ENCODE measurements at places on chromosomes 7 and 10.

GRCh38 chr10:133027482-133027881 lies 60.2 kb upstream of the ADGRA1 start:
- DNase-seq = no peak

- no peak for DNase-seq
Observed at GRCh38 chr10:43731486-43731885, 82.8 kb upstream of the ZNF32 start.

DNA sequence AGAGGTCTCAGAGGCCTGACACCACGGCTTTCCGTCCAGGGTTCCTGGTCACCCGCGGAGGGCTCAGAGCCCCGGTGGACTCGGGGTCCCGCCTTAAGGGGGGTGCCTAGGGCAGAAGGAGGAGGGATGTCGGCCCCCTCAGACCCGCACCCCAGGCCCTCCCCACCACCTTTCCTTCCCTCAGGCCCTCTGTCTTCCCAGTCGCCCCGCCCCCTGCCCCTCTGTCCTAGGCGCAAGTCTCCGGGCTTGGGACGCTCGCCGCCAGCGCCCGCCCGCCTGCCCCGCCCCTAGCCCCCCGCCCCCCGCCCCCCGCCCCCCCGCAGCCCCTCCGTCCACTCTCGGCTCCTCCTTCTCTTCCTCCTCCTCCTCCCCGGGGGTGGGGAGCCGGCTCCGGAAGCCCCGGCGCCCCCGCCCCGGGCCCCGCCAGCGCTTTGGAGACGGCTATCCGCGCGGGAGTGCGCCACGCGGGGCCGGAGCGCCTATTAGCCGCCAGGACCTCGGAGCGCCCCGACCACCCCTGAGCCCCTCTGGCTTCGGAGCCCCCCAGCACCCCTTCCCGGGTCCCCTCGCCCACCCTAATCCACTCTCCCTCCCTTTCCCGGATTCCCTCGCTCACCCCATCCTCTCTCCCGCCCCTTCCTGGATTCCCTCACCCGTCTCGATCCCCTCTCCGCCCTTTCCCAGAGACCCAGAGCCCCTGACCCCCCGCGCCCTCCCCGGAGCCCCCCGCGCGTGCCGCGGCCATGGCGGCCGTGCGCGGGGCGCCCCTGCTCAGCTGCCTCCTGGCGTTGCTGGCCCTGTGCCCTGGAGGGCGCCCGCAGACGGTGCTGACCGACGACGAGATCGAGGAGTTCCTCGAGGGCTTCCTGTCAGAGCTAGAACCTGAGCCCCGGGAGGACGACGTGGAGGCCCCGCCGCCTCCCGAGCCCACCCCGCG lies at the start of gene AEBP1:
AEBP1 (plus strand) TSS at position 423 of the 937 bp plus-strand sequence; CDS start at position 744, 321 bp downstream.
- peak; percentile 80 for DNase-seq

GRCh38 chr7:149292462-149292823 lies 30.4 kb downstream of the ZNF783 start:
- DNase-seq = no peak

- DNase-seq = peak; percentile 22
Observed at GRCh38 chr7:27156916-27157701, 634 bp upstream of the HOXA7 start.

GRCh38 chr7:42621543-42622219 lies 290.2 kb downstream of the C7orf25 start:
- DNase-seq = no peak

GRCh38 chr7:100195222-100195621 lies 17.5 kb downstream of the STAG3 start:
- no peak for DNase-seq

DNA sequence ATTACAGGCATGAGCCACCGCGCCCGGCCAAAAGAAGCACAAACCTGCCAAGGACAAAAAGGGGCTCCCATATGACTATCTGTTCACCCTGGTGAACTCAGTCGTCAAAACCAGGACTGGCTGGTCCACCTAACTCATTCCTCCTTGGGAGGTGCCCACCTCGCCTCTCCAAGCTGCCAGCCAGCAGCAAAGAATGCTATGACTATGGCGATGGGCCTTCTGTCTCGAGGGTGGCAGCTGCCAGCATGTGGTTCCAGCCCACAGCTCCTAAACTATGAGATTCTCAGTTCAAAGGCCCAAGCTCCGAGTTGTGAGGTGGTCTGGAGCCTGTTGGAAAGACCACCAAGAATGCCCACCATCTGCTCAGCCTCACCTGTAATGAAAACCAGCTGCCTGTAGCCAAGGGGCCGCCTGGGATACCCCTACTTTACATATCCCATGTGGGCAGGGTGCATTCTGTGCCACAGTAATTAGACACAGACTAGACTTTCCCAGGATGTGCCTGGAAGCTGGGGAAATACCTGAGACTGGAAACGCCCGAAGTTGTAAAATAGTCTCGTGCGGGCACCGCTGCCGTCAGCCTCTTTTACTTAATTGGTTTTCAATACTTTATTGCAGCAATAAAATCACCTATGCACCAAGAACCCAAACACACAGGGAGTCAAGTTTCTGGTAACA lies 71.1 kb downstream of the ZRANB1 start:
- no peak for DNase-seq

- DNase-seq = no peak
Observed at GRCh38 chr7:75050501-75050900, 23.1 kb downstream of the RCC1L start.

DNA sequence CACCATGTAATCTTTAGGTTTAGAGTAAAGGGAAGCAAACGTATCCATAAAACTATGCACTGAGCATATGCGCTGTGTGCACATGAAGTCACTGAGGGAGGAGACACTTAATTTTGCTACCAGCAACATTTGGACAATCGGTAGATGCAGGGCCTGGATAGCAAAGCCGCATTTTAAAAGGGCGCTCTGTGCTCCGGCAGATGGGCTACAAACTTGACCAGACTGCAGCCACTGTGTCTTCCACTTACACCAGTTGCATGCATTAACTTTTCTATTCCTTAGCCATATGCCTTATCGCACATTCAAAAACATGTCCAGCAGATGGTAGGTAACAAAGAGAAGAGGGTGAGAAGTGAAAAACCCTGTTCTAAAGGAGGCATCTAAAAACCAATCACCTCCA lies 18.3 kb downstream of the FAM171A1 start:
- no peak for DNase-seq

- DNase-seq = peak; percentile 79
Observed at GRCh38 chr10:100346351-100346764, 675 bp upstream of the SCD start.

DNA sequence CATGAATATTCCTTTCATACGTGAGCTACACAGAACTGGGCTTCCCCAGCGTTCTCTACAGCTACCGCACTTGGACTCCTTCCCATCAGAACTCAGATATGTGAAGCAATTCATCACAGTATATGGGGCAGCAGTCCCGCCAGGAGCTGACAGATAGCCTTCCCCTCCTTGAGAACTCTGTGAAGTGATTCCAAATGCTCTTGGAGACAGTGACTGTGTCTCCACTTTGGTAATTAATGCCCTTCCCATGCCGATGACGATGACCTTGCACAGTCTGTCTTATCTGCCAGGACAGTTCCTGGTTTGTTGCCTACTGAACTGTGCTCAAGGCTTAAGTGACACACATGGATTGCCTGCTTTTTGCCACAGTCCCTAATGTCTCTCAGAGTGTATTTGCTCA lies 75.0 kb upstream of the AFAP1L2 start:
- no peak for DNase-seq

GRCh38 chr10:102504976-102505300 lies 1.2 kb downstream of the SUFU start:
- no peak for DNase-seq

GRCh38 chr7:123003539-123004126 lies 8.1 kb upstream of the TAS2R16 start:
- no peak for DNase-seq

GRCh38 chr7:108069646-108070045 lies 60.5 kb downstream of the LAMB4 start:
- DNase-seq = no peak

GRCh38 chr7:121113288-121113687 lies 124.8 kb downstream of the CPED1 start:
- no peak for DNase-seq

- DNase-seq = no peak
Observed at GRCh38 chr7:122549578-122549977, 149.3 kb downstream of the RNF133 start.

GRCh38 chr7:120539321-120539720 lies 266.3 kb downstream of the KCND2 start:
- DNase-seq = no peak

GRCh38 chr7:9250876-9251275 lies 817.5 kb downstream of the NXPH1 start:
- peak; percentile 18 for DNase-seq

DNA sequence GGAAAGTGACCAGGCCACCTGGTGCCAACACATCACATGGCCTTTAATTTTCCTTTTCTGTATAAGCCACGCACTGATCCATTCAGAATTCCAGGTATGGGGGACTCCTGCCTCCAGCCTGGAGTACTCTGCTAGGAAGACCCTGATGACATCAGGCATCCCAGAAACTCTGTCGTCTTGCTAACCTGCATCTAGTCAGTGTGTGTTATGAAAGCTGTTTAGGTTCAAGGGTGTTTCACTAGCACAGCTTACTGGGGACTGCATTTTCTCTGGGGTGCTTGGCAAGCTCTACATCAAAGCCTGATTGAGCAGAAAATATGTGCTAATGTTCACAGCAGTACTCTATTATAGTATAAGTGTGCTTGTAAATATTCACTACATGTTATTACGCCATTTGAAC lies 100.6 kb upstream of the MGMT start:
- DNase-seq = no peak

- DNase-seq = no peak
Observed at GRCh38 chr10:46229144-46229563, 57.6 kb upstream of the ANTXRL start.

DNA sequence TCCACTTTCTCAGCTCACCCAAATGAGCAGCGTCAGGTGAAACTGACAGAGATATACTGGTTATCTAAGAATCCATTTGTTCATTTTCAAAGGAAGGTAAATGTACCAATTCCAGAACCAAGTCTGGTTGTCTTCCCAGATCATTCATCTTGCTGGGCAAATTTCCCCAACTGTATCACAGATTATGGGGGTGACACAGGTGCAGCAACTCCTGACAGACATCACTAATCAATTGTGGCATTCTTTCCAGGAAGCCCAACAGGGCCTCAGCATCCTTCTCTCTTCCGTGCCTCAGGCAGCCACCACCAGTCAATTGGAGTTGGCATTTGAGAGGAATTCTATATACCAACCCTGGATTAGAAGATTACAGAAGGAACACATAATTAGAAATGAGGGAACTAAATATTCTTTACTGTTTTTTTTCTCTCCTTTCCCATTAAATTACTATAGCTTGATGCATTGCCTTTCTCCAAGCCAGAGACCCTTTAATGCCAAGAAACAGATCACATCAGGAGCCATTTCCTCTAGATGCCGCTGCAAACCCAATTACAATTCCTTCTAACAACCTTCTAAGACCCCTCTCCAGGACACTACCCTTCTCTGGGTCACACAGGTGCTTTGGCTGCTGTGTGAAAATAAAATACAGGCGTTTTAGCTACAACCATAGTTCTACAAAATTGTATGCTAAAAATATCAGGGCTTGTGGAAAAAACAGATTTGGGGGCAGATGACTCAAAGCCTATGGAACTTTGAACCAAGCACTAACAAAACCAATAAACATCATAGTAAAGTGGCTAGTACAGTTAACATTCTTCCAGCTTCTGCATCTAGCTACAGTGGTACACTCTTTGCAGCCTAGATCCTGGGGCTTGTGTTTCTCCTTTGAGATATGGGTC lies 291.6 kb downstream of the RNLS start:
- no peak for DNase-seq

DNA sequence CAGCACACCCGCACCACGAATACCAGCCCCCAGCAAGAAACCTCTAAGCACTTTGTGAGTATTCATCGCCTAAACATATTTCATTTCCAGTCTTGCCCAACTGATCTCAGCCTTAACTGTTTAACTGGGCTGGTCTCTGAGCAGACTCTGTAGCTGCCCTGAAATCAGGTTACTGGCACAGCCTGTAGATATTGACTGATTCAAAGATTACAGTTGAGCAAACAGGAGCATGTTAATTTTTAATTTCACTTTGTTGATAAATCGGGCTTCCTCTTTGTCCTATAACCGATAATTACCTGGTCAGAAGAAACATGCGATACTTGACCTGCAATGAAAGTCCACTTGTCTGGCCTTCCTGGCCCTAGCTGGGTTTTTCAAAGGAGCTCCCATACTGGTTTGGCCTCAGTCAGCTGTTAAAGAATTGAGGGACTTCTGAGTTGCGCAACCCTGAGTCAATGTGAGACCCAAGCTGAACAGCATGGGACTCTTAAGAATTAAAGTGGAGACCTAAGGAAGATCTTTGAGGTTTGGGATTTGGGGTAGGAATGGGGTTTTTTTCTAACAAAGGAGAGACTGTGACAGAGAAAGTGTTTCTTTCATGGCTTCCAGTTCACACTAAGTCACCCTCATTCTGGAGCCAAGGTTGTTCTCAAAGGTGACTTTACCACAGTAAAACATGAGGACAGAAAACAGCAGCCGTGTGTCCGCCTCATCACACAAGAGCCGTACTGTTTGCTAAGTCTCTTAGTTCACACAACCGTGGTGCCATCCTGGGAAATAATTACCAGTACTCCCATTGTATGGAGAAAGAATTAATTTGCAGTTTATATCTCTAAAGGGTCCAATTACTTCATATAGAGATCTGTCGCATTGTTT lies 75.9 kb downstream of the PPP1R3C start:
- no peak for DNase-seq

- DNase-seq = no peak
Observed at GRCh38 chr10:70513848-70514309, 35.3 kb downstream of the PALD1 start.

- peak; percentile 46 for DNase-seq
Observed at GRCh38 chr7:159096736-159097581, 47.7 kb downstream of the VIPR2 start.

DNA sequence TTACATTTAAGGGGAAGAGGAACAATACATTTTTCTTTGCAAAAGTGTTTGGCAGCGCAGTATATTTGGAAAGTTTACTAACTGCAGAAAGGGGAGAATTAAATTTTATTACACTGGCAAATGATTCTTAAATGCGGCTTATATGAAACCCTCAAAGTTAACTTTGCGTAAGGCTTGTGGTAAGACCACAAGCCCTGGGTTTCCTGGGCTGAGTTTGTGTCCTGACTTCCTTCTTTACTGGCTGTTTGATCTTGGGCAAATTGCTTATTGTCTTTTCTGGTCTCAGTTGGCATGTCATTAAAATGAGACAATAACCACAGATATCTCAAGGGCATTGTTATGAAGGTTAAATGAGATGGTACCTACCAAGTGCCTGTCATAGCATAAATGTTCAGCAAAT lies 106.8 kb downstream of the GLRX3 start:
- DNase-seq = no peak

GRCh38 chr10:76303682-76304316 lies 872.4 kb downstream of the LRMDA start:
- DNase-seq = peak; percentile 80

DNA sequence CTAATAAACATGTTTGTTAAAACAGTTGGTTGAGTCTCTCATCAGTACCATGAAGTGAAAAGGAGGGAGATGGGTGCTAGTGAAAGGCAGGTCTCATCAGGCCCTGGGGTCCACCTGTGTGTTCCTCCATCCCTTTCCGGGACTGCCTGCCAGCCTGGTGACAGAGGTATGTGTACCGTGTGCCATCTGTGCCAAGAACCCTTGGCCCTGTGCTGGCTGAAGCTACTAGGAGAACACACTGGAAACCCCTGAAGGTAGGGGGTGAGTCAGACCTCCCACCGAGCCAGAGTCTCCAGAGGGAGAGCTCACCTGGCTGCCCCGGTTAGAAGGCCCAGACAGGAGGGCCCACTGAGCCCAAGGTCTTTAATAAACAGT lies 2.3 kb downstream of the DDIT4 start:
- no peak for DNase-seq

- no peak for DNase-seq
Observed at GRCh38 chr10:17175551-17175950, 25.9 kb downstream of the TRDMT1 start.
